ENCODE measurements at places on chromosomes 2 and 18. TPM values are rescaled to one million over a fixed set of nuclear protein-coding genes. Genes with fewer than 3 reads are reported as not detected.

DNA sequence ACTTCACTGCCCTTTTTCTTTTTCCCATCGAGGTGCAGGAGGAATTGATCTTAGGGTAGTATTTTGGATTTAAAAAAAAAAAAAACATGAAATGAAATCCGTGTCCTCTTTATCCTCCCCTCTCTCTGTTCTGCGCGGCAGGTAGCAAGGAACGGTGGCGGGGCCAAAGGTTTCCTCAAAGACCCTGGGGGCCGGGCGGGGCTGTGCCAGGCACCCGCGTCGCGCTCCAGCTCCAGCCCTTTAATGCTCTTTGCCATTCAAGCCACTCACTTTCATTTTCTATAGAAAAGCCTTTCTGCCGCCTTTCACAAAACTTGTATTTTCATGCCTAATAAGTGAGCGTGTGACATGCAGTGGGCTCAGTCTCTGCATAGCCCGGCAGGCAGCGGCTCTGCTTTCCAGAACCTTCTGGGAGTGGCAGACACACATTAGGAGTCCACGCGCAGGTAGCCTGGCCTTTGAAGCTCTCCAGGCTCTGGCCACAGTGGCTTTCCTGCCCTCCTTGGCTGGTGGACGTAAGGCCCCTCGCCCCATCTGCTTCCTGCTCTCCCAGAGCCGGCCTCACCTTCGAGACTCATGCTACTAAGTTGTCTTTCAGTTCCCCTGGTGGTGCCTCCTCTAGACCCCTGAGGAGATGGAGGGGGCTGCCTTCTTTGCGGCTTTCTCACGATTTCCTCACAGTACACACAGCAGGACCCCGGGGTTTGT, 41.7 kb downstream of the AGAP1 start:
- H3K27me3 ChIP-seq, result no peaks in the 10 kb centered on the region
- no peaks in the 10 kb centered on the region for H3K4me1 ChIP-seq
- H3K36me3 ChIP-seq, result no peaks in the 10 kb centered on the region
- no peak for DNase-seq
- no peak overlapping the region for H3K4me3 ChIP-seq
- no peak overlapping the region for H3K27ac ChIP-seq

GRCh38 chr18:35376393-35376741, 770 bp downstream of the ZNF396 start:
- H3K36me3 ChIP-seq, result no peaks in the 10 kb centered on the region
- H3K4me1 ChIP-seq, result peaks cover 4% of the 10 kb centered on the region
- no peak overlapping the region for H3K27ac ChIP-seq
- H3K27me3 ChIP-seq, result peaks cover 2% of the 10 kb centered on the region
- peak overlapping the region; percentile 58 for H3K4me3 ChIP-seq

GRCh38 chr18:33099626-33100025, 326.8 kb upstream of the KLHL14 start:
- no peaks in the 10 kb centered on the region for H3K4me1 ChIP-seq
- no peak overlapping the region for H3K4me3 ChIP-seq
- no peaks in the 10 kb centered on the region for H3K27me3 ChIP-seq
- DNase-seq, result no peak
- H3K36me3 ChIP-seq, result no peaks in the 10 kb centered on the region

DNA sequence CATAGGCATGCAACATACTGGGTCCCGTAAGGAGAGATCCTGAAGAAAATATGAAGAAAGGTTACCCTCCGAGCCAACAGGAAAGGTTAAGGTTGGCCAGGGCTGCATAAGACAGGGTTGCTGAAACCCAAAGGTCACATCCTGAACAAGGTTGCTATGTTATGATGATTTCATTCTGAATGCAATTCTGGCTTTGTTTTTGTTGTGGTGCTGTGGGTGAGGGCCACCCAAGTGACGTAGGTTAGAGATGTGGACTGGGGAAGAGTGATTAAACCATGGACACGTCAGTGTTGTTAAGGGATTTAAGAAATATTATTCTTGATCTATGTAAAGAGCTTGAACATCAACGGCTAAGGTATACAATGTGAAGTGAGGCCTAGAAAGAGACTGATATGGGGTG, 60.0 kb downstream of the ZEB2 start:
- H3K4me3 ChIP-seq, result no peak overlapping the region
- H3K27ac ChIP-seq, result peak overlapping the region; percentile 32
- H3K4me1 ChIP-seq, result peaks cover 14% of the 10 kb centered on the region
- no peaks in the 10 kb centered on the region for H3K27me3 ChIP-seq
- peak; percentile 62 for DNase-seq

GRCh38 chr2:231711677-231712450, 3.5 kb downstream of the PTMA start:
- peak overlapping the region; percentile 87 for H3K4me3 ChIP-seq
- peaks cover 12% of the 10 kb centered on the region for H3K36me3 ChIP-seq
- DNase-seq, result no peak
- H3K27ac ChIP-seq, result peak overlapping the region; percentile 40
- peaks cover 47% of the 10 kb centered on the region for H3K4me1 ChIP-seq
- no peaks in the 10 kb centered on the region for H3K27me3 ChIP-seq

The TMEM247 gene
- not detected for total RNA-seq

The FAM168B gene
- 117 TPM for total RNA-seq

The ZAP70 gene
- 0.73 TPM for total RNA-seq

Data from astrocyte (in vitro differentiated cells and primary cell).